ENCODE measurements at places on chromosomes 12 and 14.

DNA sequence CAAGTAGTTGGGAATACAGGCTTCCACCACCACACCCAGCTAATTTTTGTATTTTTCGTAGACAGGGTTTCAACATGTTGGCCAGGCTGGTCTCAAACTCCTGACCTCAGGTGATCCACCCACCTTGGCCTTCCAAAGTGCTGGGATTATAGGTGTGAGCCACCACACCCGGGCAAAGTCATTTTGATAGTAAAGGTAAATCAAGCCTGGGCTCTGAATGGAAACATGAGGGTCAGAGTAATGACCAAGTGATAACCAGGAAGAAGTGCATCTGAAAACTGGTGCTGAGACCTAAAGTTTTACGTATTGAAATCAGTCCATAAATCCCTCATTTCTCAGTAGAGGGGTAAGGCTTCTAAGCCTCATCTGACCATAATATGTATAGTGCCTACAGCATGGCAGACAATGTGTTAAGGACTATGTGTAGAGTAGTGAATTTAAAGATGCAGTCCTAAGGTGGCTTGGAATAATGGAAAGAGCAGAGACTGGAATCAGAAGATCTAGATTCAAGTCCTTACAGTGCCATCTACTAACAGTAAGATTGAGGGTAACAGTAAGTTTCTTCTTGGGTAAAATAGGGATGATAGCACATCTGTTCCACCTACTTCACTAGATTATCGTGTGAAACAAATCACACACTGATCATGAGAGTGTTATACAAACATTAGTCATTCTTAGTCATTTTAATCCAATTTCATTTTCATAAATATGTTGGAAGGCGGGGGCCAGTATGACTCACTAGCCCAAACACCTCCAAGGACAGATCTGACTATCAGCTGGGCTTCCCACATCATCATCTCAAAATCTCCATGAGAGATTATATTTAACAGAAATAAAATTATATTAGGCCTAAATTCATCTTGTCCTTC, 11.2 kb downstream of the MAP4K5 start:
- peak; percentile 47 for DNase-seq

- DNase-seq: no peak
These were observed 122.7 kb downstream of the SSPN start for GRCh38 chr12:26317942-26318575.

DNA sequence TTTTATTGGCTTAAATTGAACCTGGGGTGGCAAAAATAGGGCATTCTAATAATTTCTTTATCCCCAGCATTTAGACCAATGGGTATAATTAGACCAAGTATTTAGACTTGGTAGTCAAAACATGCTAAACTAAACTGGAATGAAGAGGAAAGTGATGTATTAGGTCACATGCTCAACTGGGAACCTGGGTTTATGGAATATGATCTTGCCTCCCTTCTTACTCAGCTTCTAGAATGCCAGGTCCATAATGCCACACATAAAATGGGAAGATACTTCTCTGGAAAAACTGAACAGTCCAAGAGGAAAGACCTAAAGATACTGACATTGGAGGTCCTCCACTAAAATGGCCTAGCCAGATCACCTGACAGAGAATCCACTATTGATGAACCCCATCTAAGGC, 6.2 kb upstream of the BIN2 start:
- DNase-seq: no peak

DNA sequence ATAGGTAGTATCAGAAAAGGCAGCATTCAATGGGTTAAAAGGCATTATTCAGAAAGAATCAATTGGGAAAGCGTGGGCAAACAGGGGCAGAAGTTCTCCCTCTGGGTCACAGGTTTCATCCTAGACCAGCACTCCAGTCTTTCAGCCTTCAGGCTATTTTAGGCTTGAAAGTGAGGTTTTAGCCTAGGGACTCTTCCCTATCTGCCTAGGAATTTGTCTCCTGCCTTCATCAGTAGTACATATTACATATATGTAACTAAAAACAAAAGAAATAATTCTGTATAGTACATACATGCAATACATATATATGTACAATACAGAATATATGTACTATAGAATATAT, 34.6 kb upstream of the PCNX1 start:
- no peak for DNase-seq

DNA sequence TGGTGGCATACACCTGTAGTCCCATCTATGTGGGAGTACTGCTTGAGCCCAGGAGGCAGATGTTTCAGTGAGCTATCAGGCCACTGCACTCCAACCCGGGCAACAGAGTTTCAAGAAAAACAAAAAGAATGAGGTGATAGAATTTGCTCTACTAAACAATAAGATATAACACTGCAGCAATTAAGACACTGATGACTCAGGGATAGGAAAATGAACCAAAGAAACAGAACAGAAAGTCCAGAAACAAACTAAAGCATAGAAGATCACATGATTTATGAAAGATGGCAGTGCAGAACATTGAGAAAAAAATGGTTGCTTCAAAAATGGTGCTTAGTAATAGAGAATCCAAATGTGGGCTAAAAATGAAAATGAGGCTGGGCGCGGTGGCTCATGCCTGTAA, 65.2 kb upstream of the AP4S1 start:
- DNase-seq: no peak

- no peak for DNase-seq
These were observed 59.8 kb downstream of the KIF21A start for GRCh38 chr12:39383114-39383513.

DNA sequence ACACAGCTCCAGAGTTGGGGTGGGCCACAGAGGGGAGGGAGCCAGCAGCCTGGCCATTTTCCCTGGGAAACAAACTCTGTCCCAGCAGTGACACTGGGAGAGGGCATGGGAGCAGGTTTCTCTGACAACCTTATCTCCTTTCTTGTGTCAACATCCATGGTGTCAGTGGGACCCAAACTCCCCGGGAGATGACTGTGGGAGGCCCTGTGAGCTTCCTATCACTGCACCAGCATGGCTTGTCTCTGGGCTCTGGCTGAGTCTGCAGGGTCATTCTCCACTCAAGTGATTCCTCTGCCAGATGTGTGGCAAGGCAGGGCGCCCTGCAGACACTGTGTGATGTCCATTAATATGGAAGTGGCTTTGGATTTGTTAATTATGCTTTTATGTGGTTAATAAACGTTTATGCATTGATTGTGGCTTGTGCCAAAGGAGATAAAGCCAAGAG, 10.1 kb downstream of the LRTM2 start:
- no peak for DNase-seq

DNA sequence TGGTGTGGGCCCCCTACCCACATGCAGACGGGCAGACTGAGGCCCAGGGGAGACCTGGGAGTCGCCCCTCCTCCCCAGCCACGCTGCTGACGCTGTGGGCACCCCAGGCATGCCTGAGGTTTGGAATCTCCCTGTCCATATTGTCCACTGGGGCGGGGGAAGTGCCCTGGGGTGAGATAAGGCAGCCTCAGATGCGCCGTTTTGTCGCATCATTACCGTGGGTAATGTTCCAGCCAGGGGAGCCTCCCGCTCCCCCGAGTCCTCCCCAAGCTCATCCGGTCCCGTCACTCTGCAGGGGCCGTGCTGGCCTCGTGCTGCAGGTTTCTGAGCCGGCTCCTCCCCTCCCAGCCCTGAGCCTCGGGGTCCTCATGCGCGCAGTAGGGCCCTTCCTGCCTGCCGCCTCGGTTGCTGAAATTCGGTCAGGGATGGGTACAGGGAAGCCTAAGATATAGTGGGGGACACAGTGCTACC, 11.4 kb downstream of the INF2 start:
- DNase-seq: no peak

DNA sequence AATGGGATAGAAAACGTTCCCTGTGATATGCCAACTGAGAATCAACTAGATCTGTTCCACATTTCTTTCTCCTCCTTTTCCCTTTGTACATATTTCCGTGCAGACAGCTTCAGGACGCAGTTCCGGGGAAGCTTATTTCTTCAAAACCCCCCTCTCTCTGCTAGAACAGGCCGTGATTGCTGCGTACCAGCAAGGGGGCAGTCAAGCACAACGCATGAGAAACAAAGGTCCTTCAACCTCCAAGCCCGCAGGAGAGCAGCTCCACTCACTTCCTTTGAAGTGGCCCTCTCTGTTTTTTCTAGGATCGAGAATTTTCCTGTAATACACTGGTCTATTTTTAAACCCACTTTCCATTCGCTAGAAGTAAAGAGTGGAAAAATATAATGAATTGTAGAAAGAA, 80.8 kb downstream of the ZNF664 start:
- DNase-seq: no peak

DNA sequence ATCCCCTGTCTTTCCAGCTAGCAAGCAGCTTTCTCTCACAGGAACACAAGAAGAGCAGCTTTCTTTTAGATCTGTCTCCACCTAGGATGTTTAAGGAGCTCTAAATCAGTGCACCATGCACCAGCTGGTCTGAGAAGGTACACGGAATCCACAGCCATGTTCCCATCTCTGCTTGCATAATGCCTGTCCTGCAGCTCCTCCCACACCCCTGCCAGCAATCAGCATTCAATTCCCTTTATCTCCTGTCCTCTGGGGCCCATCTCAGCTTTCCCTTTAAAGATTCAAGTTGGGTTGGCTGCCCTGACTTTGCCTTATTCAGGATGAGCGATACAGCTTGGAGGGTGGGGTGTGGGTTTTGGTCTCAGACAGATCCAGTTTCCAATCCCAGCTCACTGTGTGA, 826.3 kb downstream of the BCL11B start:
- no peak for DNase-seq

- no peak for DNase-seq
These were observed 173.9 kb downstream of the TSPAN9 start for GRCh38 chr12:3251067-3251466.

DNA sequence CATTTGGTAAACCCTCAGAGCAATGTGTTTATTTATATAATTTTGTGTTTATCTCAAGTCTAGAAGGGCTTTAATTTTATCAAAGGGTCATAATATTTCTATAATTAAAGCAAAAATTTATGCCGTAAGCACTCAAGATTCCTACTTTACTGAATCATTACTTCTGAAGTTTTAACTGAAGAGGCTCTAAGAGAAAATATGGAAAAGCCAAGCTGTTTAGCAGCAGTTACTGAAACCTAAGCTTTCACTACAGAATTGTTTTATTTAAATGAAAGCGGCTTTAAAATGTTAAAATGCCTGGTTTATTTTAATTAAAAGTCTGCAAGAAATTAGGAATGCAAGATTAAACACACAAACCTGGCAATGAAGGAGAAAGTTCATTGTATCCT, 73.9 kb upstream of the BBS10 start:
- no peak for DNase-seq

GRCh38 chr14:21807975-21808374, 134.4 kb upstream of the OR4E1 start:
- DNase-seq: no peak

GRCh38 chr12:111342376-111342775, 26.5 kb downstream of the PHETA1 start:
- no peak for DNase-seq

- DNase-seq: no peak
These were observed 8.3 kb downstream of the NDRG2 start for GRCh38 chr14:21016413-21017190.

- DNase-seq: no peak
These were observed 232.9 kb upstream of the TMTC1 start for GRCh38 chr12:30016540-30017055.

- no peak for DNase-seq
These were observed 79.3 kb downstream of the RFLNA start for GRCh38 chr12:124374147-124374546.

DNA sequence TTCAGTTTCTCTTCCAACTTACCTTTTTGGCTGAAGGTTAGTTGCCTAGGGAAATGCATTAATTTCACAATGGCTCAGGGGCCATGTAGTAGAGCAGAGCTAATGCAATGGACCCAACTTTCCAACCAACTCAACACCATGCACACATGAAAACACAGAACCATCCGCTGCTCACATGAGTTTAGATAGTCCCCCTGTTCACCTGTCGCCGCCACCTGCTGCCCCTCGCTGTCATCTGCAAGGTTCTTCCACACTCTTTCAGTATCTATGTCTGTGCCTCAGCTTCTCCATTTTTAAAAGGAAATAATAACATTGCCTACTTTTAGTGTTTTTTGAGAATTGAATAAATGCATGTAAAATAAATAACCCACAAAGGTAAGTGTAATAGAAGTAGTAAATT, 585.6 kb downstream of the ETNK1 start:
- DNase-seq: no peak

- no peak for DNase-seq
These were observed 22.8 kb downstream of the GSTZ1 start for GRCh38 chr14:77343662-77344061.

GRCh38 chr14:77883847-77884238, 83.9 kb downstream of the ADCK1 start:
- DNase-seq: no peak

DNA sequence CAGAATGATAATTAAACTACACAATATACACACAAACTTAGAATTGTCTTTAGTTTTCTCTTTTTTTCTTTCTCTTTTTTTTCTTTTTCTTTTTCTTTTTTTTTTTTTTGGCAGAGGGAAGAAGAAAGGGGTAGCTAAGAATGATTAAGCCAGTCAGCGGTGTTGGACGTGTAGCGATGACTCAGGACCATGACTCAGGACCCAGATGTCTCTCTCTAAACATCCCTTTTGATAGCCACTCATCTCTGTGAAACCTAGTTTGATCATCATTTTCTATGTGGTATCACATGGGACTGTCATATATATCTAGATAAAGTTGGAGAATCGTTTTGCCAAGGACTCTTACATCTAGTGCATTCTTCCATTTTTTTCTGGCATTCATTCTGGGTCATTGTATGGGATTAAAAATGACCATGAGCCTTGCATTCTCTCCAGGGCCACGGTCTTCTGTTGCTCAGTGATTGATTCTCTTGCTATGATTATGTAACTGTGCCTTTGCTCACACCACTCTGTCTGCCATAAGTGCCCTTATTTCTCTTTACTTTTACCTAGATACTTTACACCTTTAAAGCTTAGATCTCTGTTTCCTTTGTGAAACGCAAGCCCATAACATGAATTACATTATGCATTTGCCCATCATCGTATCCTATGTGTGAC, 26.6 kb upstream of the NRXN3 start:
- DNase-seq: no peak

GRCh38 chr12:3833670-3834310, 39.4 kb downstream of the PARP11 start:
- DNase-seq: no peak

DNA sequence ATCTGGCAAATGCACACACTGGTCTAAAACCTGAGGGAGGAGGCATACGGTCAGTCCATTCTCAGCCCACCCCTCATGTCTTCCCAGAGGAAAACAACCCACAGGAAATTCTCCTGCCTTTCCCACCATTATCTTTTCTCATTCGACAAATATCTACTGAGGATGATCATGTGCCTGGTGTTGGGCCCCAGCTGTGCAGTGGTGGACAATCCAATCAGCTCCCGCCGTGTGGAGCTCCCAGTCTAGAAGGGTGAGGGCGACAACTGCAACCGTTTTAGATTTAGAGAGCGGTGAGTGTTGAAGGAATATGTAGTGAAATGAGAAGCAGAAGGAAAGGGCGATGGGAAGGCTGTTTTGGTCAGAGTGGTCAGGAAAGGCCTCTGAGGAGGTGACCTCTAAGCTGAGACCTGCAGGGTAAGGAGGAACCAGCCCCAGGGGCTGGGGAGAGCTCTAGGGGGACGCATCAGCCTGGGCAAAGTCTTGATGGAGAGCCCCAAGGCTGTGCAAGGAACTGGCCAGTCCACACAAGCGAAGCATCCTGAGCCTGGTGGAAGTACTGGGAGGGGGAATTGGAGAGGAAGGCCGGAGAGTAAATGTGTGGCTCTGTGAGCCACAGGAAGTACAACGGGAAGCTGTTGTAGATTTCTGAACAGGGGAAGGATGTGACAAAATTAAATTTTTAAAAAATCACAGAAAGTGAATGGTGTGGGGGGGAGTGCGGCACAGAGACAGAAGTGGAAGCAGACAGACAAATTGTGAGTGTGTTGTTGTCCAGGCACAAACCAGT, 192.8 kb downstream of the NTF3 start:
- DNase-seq: no peak

GRCh38 chr14:96676166-96676565, 121.0 kb upstream of the VRK1 start:
- DNase-seq: no peak
